ENCODE measurements at places on chromosomes 6 and 20. TPM values are rescaled to one million over a fixed set of nuclear protein-coding genes. Genes with fewer than 3 reads are reported as not detected.

The PLCB4 gene
- total RNA-seq: 50.9 TPM

The TCF19 gene
- 3.9 TPM for total RNA-seq

The TXLNB gene
- 0.20 TPM for total RNA-seq

The PGC gene
- total RNA-seq: not detected

The ABHD16B gene
- not detected for total RNA-seq

The ADNP gene
- 58.5 TPM for total RNA-seq

Measured in thyroid gland (tissue), 4 donors.